ENCODE measurements at places on chromosomes 2 and 18. TPM values are rescaled to one million over a fixed set of nuclear protein-coding genes. Genes with fewer than 3 reads are reported as not detected.

The C2orf81 gene
- polyA plus RNA-seq = 1.3 TPM

The ABCA12 gene
- polyA plus RNA-seq = not detected

DNA sequence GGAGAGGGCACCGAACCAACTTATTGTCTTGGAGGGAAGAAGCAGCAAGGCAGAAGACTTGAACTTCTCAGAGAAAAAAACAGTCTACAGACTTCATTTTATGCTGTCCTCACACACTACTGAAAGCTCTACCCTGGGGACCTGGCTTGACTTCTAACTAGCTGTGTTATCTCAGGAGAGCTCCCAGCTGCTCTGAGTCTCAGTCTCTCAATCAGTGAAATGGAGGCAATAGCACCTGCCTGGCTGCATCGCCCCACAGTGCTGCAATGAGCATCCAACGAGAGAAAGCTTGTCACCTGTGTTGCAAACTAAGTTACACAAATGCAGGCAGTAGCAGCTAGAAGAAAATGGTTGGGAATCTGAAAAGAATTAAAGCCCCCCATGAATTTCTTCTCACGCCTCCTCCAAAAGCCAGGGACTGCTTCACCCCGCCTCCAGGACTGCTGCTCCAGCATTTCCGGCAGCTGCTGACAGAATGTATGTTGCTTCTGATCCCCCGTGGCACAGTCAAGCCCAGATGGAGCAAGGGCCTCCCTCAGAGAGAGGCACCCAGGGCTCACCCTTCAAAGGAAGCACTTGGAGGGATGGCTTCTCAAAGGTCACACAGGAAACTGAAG is 116.3 kb downstream of the BCL11A start:
- no peak for DNase-seq

- no peak for DNase-seq
Measured at GRCh38 chr2:55399815-55400214, 19.8 kb downstream of the CCDC88A start.

- DNase-seq = no peak
Measured at GRCh38 chr2:156647377-156648010, 211.3 kb downstream of the GPD2 start.

DNA sequence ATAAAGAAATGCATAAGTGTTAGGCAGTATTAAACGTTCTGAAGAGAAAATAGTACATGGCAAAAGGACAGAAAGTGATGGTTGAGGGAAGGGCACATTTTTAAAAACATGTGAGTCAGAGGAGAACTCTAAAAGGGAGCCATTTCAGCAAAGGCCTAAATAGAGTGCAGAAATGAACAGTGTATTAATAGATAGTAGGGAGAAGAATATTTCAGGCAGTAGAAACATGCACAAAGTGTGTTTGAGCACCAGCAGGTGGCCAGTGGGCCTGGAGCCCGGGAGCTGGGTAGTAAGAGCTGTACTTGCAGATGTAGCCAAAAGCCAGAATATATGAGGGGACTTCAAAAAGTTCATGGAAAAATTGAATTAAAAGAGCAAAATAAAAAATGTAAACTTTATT is 288.1 kb upstream of the FIGN start:
- DNase-seq = peak; percentile 41

DNA sequence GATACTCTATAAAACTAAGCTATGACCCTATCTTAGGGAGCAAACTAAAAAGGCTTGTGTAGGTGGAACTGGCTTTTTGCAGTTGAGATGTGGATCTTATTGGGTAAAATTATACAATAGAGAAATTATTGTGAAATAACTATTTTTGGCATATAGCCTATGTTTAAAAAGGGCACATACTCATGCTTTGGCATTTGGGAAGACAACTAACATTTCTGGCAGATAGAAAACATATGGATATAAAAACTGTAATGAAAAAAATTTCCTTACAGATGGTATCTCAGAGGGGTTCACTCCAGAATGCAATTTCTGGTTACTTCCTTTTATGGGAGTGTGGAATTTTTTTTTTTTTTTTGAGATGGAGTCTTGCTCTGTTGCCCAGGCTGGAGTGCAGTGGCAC is 120.1 kb upstream of the CCDC195 start:
- DNase-seq = no peak

DNA sequence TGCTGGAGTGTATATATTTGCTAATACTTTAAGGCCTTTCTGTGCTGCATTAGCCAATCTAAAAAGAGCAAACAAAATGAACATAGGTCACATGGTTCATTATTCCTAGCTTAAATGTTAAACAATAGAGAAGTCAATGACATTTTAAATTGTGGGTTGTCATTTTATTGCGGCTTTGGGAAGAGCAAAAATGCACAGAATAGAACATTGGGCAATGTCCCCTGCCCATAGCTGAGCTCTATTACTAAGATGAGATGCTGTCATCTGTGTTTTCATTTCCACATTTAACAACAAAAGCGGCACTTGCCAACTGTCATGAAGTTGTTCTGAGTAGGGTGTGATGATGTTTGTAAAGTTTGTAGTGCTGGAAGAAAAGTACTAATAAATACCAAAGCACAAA is 3.2 kb upstream of the VAPA start:
- DNase-seq = no peak

DNA sequence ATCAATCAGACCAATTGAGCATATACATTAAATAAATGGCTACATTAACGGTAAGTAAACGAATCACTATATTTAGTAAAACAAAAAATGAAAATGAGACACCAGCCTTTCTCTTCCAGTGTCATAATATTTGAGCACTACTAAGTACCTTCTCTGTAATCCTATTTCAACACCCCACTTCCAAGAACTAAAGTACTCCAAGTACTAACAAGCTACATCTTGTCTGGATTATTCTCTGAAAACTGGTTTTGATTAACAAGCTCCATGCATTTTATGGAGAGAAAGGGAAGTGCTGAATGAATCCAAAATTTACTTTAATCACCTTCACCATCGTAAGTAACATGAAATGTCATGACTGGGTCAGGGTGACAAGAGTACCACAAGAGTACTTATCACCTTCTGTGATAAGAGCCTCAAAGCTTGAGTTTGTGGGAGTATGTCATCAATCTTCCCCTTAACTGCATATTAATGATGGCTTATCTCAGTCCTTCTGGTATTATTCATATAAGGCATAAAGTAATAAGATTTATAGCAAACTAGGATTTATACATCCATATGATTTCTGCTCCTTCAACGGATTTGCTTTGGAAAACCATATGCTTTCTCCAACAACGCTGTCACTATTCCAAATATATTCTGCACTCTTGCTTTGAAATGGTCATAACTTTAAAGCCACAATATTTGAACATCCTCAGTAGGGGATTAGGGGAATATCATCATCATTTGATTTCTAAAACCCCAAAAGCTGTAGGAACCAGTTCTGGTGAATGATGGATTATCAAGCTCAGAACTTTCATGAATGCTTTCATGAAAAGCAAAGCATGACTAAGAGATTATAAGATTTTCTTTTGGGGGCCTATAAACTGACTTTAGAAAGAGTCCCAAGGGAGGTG is 127.0 kb downstream of the ANTXR1 start:
- DNase-seq = no peak

GRCh38 chr18:79749251-79750191 is 48.2 kb upstream of the KCNG2 start:
- DNase-seq = no peak

GRCh38 chr2:131048641-131049040 is 44.6 kb downstream of the FAM168B start:
- no peak for DNase-seq

All from heart right ventricle (tissue), 16 donors.